Cardiac atrium fibroblast (primary cell): ENCODE measurements at places on chromosomes 5 and 9. TPM values are rescaled to one million over a fixed set of nuclear protein-coding genes. Genes with fewer than 3 reads are reported as not detected.

The MRPS30 gene
- total RNA-seq: 39.0 and 41.5 TPM in 2 replicates

The ARHGAP26 gene
- 2.6 and 3.8 TPM in 2 replicates for total RNA-seq

The RASEF gene
- not detected in 2 replicates for total RNA-seq

The TMOD1 gene
- total RNA-seq: 0.18 and 0.65 TPM in 2 replicates

The PCDHB7 gene
- total RNA-seq: 0.16 and 1.1 TPM in 2 replicates

The RXFP3 gene
- total RNA-seq: not detected in 2 replicates

The LRRC19 gene
- not detected in 2 replicates for total RNA-seq

The POU5F2 gene
- total RNA-seq: 0.16 and 0.18 TPM in 2 replicates

The NTNG2 gene
- total RNA-seq: 2.3 and 4.7 TPM in 2 replicates

The PDE8B gene
- total RNA-seq: 0.65 TPM in 1 of 2 replicates, not detected in the other

The SCGB3A2 gene
- total RNA-seq: not detected in 2 replicates

The ALDH1A1 gene
- total RNA-seq: 4.0 and 4.9 TPM in 2 replicates

The HMCN2 gene
- not detected in 2 replicates for total RNA-seq

The CARD6 gene
- 10.5 and 19.9 TPM in 2 replicates for total RNA-seq

The IFNB1 gene
- not detected in 2 replicates for total RNA-seq
